Substantia nigra (tissue), 51 donors: ENCODE measurements at places on chromosomes 2 and 18.

- no peak for DNase-seq
Measured at GRCh38 chr2:236663287-236664101, 93.9 kb downstream of the ACKR3 start.

DNA sequence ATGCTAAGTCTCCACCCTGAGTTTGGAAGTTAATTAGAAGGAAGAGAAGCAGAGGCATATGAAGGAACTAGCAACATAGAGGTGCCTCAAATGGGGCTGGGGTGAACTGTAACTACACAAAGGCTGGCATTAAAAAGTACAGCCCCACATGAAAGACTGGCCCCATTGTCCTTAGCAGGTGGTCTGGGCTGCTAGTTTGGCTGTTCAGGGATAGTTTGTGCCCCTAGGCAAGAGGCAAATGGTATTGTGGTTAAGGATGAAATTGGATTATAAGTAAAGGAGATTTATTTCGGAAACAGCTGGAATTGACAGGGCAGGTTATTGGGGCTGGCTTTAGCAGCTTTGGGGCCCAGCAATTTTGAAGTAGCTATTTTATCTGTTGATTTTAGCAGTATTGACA lies 365.7 kb upstream of the TNP1 start:
- no peak for DNase-seq

DNA sequence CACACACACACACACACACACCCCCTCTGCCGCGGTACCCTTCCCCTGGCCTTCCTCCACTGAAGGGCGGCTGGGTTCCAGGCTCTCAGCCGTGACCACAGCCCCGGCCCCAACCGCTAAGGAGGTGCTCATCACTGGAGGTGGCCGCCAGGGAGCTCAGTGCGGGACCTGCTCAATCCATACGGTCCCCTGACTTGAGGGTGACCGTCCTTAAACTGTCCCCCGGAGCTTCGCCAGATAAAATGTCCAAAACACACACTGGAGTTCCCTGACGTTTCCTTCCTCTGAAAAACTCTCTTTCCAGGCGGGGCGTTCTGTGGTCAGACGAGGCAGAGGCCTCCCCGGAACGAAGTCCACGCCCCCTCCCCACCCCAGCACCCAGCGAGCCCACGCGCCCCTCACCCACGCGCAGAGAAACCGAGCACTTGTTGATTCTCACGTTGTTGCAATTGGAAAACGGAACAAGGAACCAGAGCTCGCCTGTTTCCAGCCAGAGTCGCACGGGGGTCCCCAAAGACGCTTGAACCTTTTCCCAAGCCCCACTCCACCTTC lies 1.4 kb downstream of the MBP start:
- DNase-seq, result no peak

DNA sequence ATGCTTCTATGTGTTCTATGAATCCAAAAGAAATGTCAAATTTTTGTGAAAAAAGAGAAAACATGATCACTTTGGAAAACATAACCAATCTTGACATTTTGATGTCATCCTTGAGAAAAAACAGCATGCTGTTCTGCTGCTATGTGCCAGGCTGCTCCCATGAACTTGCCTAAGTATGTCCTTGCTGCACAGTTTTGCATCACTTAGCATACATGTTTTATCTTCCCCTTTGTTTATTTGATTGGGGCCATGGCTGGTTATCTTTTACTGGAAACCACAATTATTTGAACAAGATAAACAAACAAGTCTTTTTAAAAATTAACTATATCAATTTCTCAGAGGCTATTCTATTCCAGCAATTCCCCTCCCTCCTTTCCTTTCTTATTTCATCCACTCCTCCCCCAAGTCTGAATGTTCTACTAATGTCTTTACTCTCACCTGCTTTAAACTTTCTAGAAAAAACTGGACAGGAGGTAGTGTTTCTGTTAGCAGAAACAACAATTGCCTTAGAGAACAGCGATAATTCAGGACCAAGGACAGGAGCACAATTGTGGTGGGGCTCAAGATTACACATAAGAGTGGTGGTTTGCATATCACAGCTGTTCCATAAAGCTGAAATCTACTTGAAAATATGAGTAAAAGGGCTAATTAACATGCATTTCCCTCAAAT lies 6.7 kb downstream of the AOX1 start:
- DNase-seq, result no peak

DNA sequence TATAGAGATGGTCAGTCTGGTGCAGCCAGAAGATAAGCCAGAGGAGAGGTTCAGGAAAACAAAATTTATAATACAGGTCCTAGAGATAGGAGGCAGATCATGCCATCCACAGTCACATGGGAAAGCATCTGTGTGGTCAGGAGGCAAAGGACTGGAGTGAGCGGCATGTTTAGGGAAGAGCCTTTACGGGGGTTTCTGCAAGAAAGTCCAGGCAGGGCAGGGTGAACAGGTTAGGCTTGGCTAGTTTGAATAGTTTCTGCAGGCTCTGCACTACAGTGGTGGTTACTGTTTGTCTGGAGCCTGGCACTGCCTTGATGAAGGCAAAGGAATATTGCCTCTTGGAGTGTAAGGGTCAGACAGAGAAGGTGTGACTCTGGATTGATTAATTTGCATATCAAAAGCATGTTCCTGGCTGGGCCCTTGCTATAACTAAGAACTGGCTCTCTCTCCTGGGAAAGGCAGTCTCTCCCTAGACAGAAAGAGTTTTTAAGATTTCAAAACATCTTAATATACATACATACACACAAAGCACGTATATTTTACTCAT lies 1034.7 kb upstream of the CHAC2 start:
- no peak for DNase-seq

GRCh38 chr2:205700331-205701132 lies 18.2 kb downstream of the NRP2 start:
- peak; percentile 50 for DNase-seq

DNA sequence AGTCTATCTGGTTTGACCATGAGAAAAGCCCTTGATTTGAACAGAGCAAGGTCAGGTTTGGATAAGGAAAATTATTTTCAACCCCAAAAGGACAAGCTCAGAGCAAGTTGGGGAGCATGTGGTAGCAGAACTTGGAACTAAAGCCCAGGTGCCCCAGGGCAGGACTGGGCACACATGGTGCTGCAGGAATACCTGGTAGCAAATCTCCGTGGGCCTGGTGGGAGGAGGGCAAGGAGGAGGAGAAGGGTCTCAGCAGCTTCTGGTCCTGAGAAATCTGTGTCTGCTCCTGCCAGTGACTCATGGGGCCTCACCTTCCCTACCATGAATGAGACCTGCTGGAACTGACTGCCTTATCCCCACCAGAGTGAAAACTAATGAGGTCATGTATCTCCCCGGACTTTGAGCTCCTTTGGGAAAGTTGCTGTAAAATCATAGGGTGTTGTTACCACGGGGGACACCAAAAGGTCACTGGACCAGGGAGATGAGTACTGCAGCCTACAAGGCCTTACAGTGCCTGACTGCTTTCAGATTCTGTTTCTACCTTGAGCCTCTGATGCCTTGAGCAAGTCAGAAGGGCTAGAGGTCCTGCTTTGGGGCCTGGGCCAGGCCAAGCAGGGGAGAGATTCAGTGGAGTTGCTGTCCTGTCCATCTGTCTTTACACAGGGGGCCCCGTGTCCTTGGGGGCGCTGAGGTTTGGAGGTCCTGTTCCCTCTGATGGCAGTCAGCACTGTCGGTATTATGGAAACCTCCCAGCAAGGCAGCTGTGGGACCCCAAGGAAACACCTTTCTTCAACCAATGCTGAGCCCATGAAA lies 304.0 kb downstream of the MYCN start:
- no peak for DNase-seq
